ENCODE measurements at places on chromosomes 13 and 19.

- no peak for DNase-seq
Observed at GRCh38 chr13:67231289-67232000, 1.3 kb upstream of the PCDH9 start.

DNA sequence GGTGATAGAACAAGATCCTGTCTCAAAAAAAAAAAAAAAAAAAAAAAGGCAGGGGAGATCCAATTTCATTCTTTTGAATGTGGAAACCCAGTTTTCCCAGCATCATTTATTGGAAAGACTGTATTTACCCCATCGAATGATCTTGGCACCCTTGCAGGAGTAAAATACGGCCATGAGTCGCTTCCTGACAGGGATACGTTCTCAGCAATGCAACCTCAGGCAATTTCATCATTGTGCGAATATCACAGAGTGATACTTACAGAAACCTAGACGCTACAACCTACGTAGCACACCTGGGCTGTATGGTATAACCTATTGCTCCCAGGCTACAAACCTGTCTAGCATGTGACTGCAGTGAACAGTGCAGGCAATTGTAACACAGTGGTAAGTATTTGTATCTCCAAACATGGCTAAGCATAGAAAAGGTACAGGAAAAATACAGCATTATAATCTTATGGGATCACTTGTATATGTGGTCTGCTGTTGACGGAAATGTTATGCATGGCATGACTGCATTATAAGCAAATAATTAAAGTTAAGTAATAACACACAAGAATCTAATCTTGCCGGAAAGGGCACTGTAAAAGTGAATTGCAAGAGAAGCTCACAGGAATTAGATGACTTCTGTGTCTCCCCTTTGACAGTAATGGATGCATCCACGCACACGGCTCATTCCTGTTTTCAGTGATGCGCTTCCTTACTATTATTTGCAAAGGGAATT lies 24.1 kb downstream of the RFX2 start:
- no peak for DNase-seq

GRCh38 chr13:42860485-42860884 lies 79.1 kb downstream of the FAM216B start:
- no peak for DNase-seq

- no peak for DNase-seq
Observed at GRCh38 chr13:101248739-101249514, 167.4 kb downstream of the NALCN start.

DNA sequence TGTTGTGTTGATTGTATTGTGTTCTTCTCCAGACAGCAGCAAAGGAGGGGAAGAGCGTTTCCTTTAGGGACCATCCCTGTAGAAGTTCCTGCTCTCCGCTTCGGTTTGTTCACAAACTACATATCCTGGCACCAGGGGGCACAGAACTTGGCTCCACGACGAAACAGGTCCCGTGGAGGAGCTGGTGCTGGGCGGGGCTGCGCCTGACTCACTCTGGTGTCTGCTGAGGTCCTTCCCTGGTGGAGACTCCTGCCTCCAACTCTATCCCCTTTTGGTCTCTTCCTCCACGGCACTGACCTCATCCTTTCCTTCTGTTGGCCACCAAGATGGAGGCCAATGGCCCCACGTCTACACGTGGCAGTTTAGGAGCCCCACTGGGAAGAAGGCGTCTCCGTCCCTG lies 14.7 kb downstream of the TMPRSS9 start:
- no peak for DNase-seq

DNA sequence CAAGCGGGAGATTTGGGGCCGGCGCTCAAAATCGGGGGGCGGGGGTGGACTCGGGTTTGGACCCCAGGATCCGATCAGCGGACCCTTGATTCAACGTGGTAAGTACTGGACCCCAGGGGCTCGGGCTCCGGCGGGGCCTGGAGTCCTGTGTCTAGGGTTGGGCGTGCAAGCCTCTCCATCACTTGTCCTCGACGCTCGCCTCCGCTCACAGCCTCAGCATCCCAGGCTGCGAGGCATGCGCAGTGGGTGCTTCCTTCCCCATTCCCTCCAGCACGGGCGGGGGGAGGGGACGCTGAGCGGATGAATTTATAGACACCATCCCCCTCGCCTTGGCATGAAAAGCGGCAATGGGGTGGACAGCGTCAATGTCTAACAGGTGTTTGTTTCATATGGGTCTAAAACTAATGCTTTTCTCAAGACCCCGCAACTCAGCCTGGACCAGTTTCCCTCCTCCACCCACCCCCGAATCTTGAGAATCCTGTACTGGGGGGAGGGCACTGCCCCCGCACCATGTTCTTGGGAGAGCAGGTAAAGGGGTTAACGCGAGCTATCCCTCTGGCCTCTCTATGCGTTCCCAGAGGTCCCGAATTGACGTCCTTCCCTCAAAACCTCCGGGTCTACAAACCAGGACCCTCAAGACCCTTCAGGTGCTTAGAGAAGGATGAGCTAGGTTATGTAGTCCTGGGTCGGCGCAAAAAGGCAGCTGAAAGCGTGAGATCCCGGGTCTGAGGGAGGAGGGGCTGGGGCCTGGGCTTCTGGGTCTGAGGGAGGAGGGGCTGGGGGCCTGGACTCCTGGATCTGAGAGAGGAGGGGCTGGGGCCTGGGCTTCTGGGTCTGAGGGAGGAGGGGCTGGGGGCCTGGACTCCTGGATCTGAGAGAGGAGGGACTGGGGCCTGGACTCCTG lies 579 bp downstream of the CPT1C start:
- no peak for DNase-seq

GRCh38 chr13:72166102-72166650 lies 299.2 kb upstream of the DACH1 start:
- DNase-seq = no peak

DNA sequence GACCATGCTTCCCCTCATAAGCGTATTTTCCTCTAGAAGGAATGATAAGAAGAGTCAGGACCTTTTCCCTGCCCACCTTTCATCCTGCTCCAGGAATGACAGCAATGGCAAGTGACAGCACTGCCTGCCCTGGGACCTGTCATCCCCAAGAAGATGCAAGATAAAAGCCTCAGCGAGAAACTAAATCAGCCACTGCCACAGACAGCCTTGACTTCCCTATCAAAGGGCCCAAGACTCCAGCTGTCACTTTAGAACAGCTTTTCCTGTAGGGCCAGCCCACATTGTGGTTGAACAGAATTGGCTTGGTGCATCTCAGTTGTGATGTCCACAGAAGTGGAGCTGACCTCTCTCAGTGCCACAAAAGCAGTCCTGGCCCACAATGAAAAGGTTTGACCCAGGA lies 1.1 kb downstream of the RAB8A start:
- DNase-seq = no peak

DNA sequence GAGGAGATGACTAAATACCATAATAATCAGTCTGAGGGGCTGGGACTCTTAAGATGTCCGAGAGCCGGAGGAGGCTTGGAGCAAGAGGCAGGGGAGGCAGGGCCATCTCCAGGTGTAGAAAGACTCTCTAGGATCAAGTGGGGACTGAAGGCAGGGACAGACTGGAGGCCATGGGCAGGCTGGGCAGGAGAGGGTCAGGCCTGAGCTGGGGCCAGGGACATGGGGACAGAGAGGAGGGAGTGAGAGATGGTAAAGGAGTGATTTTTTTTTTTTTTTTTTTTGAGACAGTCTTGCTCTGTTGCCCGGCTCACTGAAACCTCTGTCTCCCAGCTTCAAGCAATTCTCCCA lies 2.2 kb downstream of the JOSD2 start:
- DNase-seq = no peak

All from activated CD4-positive, alpha-beta T cell treated with anti-CD3 and anti-CD28 coated beads for 24 hours (primary cell).